Regular cardiac myocyte (primary cell): ENCODE measurements at places on chromosomes 5 and 9. TPM values are rescaled to one million over a fixed set of nuclear protein-coding genes. Genes with fewer than 3 reads are reported as not detected.

The LEAP2 gene
- under 0.01 and 0.28 TPM in 2 replicates for total RNA-seq

The OR1J2 gene
- 0.28 TPM in 1 of 2 replicates, not detected in the other for total RNA-seq

The PDCD1LG2 gene
- 12.1 and 22.4 TPM in 2 replicates for total RNA-seq

The MAMDC4 gene
- 3.3 and 9.6 TPM in 2 replicates for total RNA-seq

The ESM1 gene
- total RNA-seq = 42.3 and 338 TPM in 2 replicates

The POMT1 gene
- total RNA-seq = 21.9 and 29.0 TPM in 2 replicates

The NTRK2 gene
- total RNA-seq = 2.3 and 2.8 TPM in 2 replicates

The FAM153A gene
- 0.56 TPM in 1 of 2 replicates, not detected in the other for total RNA-seq

The PTGDS gene
- 1.7 TPM in 1 of 2 replicates, not detected in the other for total RNA-seq

The CD74 gene
- 0.38 and 0.85 TPM in 2 replicates for total RNA-seq

The CSF2 gene
- 0.38 and 1.1 TPM in 2 replicates for total RNA-seq

The CTNND2 gene
- total RNA-seq = not detected in 2 replicates

The EIF4E1B gene
- total RNA-seq = not detected in 2 replicates

The KIF4B gene
- under 0.01 TPM in 1 of 2 replicates, not detected in the other for total RNA-seq

The PAEP gene
- total RNA-seq = not detected in 2 replicates

The LCN9 gene
- not detected in 2 replicates for total RNA-seq

The TLR4 gene
- total RNA-seq = 43.1 and 58.5 TPM in 2 replicates

The MFAP3 gene
- 60.6 and 77.8 TPM in 2 replicates for total RNA-seq

The FUT7 gene
- not detected in 2 replicates for total RNA-seq

The FGD3 gene
- not detected in 2 replicates for total RNA-seq

The NEUROG1 gene
- not detected in 2 replicates for total RNA-seq

The MAMDC2 gene
- 3.1 and 3.3 TPM in 2 replicates for total RNA-seq

The ANKDD1B gene
- total RNA-seq = 0.19 and 0.56 TPM in 2 replicates

The LECT2 gene
- not detected in 2 replicates for total RNA-seq

The LCP2 gene
- total RNA-seq = not detected in 2 replicates

The CER1 gene
- total RNA-seq = not detected in 2 replicates

The SLC36A3 gene
- total RNA-seq = not detected in 2 replicates

The TMEM232 gene
- 1.3 and 4.8 TPM in 2 replicates for total RNA-seq

The MEIKIN gene
- under 0.01 TPM in 1 of 2 replicates, not detected in the other for total RNA-seq

The REEP2 gene
- total RNA-seq = 7.5 and 9.3 TPM in 2 replicates

The SQSTM1 gene
- total RNA-seq = 256 and 857 TPM in 2 replicates

The AGXT2 gene
- not detected in 2 replicates for total RNA-seq

The TCF7 gene
- total RNA-seq = under 0.01 and 0.38 TPM in 2 replicates

The NR5A1 gene
- total RNA-seq = under 0.01 TPM in 1 of 2 replicates, not detected in the other

The ZMAT2 gene
- total RNA-seq = 72.7 and 81.1 TPM in 2 replicates

The CENPP gene
- total RNA-seq = 2.0 and 7.5 TPM in 2 replicates

The AMBP gene
- not detected in 2 replicates for total RNA-seq

The SLC34A3 gene
- total RNA-seq = not detected in 2 replicates

The PRDM9 gene
- total RNA-seq = not detected in 2 replicates

The SLC6A18 gene
- not detected in 2 replicates for total RNA-seq

The GCNT4 gene
- 1.5 and 4.2 TPM in 2 replicates for total RNA-seq

The SPRY4 gene
- 8.7 and 18.8 TPM in 2 replicates for total RNA-seq

The PLAA gene
- total RNA-seq = 39.5 and 71.9 TPM in 2 replicates

The KIF20A gene
- total RNA-seq = 8.7 and 86.5 TPM in 2 replicates

The PDGFRB gene
- 97.2 and 197 TPM in 2 replicates for total RNA-seq

The NMUR2 gene
- total RNA-seq = not detected in 2 replicates

The ZDHHC11 gene
- total RNA-seq = 0.77 and 1.7 TPM in 2 replicates

The INSL4 gene
- total RNA-seq = not detected in 2 replicates
